ENCODE measurements at places on chromosomes 1 and 21. TPM values are rescaled to one million over a fixed set of nuclear protein-coding genes. Genes with fewer than 3 reads are reported as not detected.

DNA sequence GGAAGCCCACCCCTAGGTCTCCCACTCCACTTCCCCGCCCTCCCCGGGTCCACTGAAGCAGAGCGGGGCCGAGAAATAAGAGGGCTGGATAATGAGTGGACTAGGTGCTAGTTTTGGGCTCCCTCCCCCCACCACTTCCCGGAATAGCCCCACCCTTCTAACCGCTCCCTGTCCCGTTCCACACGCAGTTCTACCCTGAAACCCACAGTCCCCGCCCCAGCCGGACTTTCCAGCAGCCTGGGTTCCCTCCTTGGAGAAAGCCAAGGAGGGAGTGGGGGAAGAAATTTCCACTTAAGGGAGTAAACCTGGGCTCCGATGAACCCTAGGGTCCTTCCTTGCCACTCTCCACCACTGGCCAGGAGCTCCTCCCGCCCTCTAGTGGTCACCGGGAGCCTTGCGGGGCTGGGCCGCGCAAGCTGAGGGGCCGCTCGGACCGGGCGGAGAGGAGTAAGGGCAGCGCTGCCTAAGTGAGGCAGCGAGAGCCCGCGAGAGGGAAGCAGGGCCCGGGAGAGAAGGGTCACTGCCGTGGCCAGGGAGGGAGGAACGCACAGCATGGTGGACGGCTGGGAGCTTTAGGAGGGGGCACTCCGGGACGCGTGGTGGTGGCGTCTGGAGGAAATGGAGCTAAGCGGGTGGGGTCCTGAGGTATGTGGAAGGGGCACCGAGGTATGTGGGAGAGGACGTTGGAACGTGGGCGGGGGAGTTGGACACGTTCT, 14.3 kb downstream of the THBS3 start:
- H3K27ac ChIP-seq: peak overlapping the region; percentile 89
- H3K4me1 ChIP-seq: peaks cover 24% of the 10 kb centered on the region
- no peaks in the 10 kb centered on the region for H3K36me3 ChIP-seq
- peak; percentile 78 for DNase-seq

GRCh38 chr1:31805318-31805717, 10.5 kb downstream of the SPOCD1 start:
- no peak overlapping the region for H3K27ac ChIP-seq
- H3K27me3 ChIP-seq: no peaks in the 10 kb centered on the region
- H3K4me3 ChIP-seq: no peak overlapping the region

DNA sequence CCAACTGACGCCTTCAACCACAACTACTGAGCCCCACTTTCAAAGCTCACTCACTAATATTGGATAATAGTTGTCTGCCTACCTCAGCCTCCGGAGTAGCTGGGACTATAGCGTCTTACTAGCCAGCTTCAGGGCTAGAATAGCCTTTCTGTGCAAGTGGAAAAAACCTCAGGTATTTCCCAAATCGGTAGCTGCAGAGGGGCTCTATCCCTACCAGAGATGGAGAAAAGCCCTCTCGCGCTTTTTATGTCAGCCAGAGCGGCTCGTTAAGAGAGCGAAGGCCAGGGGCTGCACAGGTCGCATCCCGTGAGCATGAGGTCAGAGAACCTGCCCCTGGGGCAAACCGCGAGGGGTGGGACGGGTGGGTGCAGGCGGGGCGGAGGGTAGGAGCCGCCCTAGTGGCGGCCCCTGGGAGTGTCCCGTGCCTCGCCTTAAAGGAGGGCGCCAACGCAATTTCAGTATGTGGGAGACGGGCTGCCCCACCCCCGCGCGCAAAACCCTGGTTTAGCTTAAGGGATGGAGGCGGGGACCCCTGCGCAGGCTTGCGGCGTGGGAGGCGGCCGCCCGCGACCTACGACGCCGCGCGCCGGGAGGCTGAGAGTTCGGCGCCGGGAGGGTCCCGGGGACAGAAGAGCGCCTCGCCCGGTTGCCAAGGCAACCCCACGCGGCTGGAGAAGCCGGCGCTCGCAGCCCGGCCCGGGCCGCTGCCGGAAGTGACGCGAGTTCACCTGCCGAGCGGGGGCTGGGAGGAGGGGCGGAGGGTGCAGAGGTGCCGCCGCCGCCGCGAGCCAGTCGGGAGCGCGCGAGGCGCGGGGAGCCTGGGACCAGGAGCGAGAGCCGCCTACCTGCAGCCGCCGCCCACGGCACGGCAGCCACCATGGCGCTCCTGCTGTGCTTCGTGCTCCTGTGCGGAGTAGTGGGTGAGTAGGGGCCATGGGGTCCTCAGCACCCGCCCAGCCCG, at the start of gene CXADR:
Gene CXADR, plus strand, starts transcription at position 791 of the 961 bp plus-strand sequence. Its CDS starts 87 bp downstream, at position 878.
- H3K27me3 ChIP-seq: no peaks in the 10 kb centered on the region
- H3K4me1 ChIP-seq: peaks cover 14% of the 10 kb centered on the region
- peak; percentile 85 for DNase-seq
- H3K27ac ChIP-seq: no peak within 1 kb of the TSS

DNA sequence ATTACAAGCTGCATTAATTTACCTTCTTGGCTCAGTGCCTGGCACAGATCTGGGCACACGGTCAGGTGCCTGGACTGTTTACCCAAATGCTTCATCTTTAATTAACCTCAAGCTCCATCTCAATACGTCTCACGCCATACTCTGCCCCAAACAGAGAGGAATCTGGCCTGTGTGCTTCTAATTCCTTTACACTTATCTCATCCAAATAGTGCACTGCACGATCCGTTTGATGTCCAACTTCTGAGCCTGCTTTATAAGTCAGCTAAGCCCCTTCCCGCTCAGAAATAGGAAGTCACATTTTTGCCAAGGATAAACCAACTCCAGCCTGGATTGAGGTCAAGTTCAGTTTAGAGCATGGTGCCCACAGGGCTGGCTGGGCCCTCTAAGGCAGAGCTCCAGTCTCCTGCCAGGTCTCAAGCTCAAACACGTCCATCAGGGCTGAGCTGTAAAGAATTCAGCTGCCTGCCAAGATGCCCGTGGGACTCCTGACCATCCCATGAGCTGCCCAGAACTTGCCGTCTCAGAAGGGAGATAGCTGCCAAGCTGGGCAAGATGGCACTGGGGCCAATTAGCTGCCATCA, 233.5 kb downstream of the TRABD2B start:
- no peaks in the 10 kb centered on the region for H3K4me1 ChIP-seq
- no peak overlapping the region for H3K27ac ChIP-seq
- H3K4me3 ChIP-seq: no peak overlapping the region
- no peaks in the 10 kb centered on the region for H3K36me3 ChIP-seq

- no peak overlapping the region for H3K4me3 ChIP-seq
- no peaks in the 10 kb centered on the region for H3K4me1 ChIP-seq
- H3K27me3 ChIP-seq: no peaks in the 10 kb centered on the region
- DNase-seq: no peak
- no peaks in the 10 kb centered on the region for H3K36me3 ChIP-seq
These were observed 572.9 kb downstream of the LTN1 start for GRCh38 chr21:28419811-28420210.

DNA sequence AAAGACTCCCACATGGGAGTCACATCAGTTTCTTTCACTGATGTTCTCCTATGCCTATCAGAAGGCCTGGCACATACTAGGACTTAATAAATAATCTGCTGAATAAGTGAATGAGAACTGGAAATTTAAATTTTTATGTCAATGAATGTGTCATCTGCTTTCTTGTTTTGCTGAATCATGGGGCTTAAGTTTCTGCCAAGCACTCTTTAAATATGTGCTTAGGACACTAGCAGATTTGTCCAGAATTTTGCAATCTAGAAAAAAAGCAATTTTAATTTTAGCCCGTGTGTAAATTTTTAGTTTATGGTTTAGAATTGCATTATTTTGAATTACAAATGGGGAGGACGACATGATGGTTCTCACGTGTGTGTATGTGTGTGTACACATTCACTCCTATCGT, 803.1 kb downstream of the USP25 start:
- no peak overlapping the region for H3K4me3 ChIP-seq
- no peaks in the 10 kb centered on the region for H3K27me3 ChIP-seq
- no peaks in the 10 kb centered on the region for H3K4me1 ChIP-seq
- no peaks in the 10 kb centered on the region for H3K36me3 ChIP-seq
- DNase-seq: no peak

- H3K27me3 ChIP-seq: no peaks in the 10 kb centered on the region
- no peaks in the 10 kb centered on the region for H3K36me3 ChIP-seq
- no peak for DNase-seq
- H3K27ac ChIP-seq: no peak overlapping the region
These were observed 595.1 kb upstream of the ZP4 start for GRCh38 chr1:238485912-238486209.

The GNG4 gene
- 5.6 TPM for total RNA-seq

The KDM5B gene
- total RNA-seq: 22.7 TPM

The CYP4Z1 gene
- not detected for total RNA-seq

Measured in CD8-positive, alpha-beta memory T cell (primary cell).